Tibial artery (tissue), 4 donors: ENCODE measurements at places on chromosomes 12 and 14.

GRCh38 chr14:97943619-97944018 is 1146.4 kb downstream of the VRK1 start:
- H3K4me3 ChIP-seq = no peak overlapping the region
- H3K4me1 ChIP-seq = no peaks in the 10 kb centered on the region
- DNase-seq = no peak
- H3K27me3 ChIP-seq = no peaks in the 10 kb centered on the region

- no peaks in the 10 kb centered on the region for H3K36me3 ChIP-seq
- no peak overlapping the region for H3K27ac ChIP-seq
- H3K4me3 ChIP-seq = no peak overlapping the region
- no peaks in the 10 kb centered on the region for H3K27me3 ChIP-seq
These were observed 1691.7 kb upstream of the FLRT2 start for GRCh38 chr14:83838226-83838625.

- H3K4me3 ChIP-seq = no peak overlapping the region
- no peaks in the 10 kb centered on the region for H3K27me3 ChIP-seq
- DNase-seq = peak; percentile 47
- no peaks in the 10 kb centered on the region for H3K36me3 ChIP-seq
- H3K4me1 ChIP-seq = no peaks in the 10 kb centered on the region
These were observed 25.1 kb downstream of the PRKAB1 start for GRCh38 chr12:119692997-119693396.

DNA sequence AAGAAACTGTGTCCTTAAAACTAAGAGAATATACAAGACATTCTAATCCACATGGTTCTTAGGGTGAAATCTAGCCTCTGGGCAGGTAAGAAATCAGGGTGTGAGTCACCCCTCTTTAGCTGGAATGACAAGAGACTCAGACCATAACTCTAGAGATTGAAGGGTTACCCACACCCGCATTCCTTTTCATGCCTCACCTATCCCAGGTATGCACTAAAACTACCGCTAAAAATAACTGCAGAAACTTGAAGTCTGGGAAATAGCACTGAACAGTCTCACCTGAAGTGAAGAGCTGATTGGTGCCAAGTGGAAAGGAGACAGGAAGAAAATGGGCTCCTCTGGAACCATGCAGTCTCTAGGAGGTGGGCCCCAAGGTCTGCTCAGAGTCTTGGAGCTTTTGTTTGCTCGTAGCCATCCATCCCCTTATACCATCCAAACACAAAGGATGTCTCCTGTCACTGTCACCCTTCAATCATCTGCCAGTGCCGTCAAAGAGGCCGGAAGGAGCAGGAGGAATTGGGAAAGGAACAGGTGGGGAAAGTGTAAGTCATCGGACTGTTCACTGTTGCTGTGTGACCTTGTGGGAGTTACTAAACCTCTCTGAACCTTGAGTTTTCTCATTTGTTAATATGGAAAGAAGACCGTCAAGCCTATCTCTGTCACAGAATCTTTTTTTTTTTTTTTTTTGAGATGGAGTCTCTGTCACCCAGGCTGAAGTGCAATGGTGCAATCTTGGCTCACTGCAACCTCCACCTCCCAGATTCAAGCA is 22.4 kb downstream of the DDX47 start:
- no peak for DNase-seq
- H3K4me3 ChIP-seq = no peak overlapping the region

- H3K4me1 ChIP-seq = no peaks in the 10 kb centered on the region
- H3K27me3 ChIP-seq = no peaks in the 10 kb centered on the region
- H3K4me3 ChIP-seq = peak overlapping the region; percentile 91
- H3K27ac ChIP-seq = peak overlapping the region; percentile 78
- peaks cover 17% of the 10 kb centered on the region for H3K36me3 ChIP-seq
- DNase-seq = peak; percentile 30
These were observed 503 bp downstream of the FBXO21 start for GRCh38 chr12:117189725-117190209.

GRCh38 chr14:95502381-95502950 is 14.0 kb downstream of the SYNE3 start:
- H3K4me3 ChIP-seq = no peak overlapping the region
- no peaks in the 10 kb centered on the region for H3K36me3 ChIP-seq
- DNase-seq = no peak

GRCh38 chr12:101939856-101940265 is 62.5 kb downstream of the DRAM1 start:
- no peak overlapping the region for H3K27ac ChIP-seq
- no peaks in the 10 kb centered on the region for H3K36me3 ChIP-seq
- no peak overlapping the region for H3K4me3 ChIP-seq
- no peaks in the 10 kb centered on the region for H3K27me3 ChIP-seq

GRCh38 chr12:104285740-104286515 is 17.6 kb upstream of the EID3 start:
- no peak for DNase-seq
- H3K36me3 ChIP-seq = peaks cover 2% of the 10 kb centered on the region
- H3K4me3 ChIP-seq = peak overlapping the region; percentile 74

GRCh38 chr14:59240356-59240755 is 51.9 kb downstream of the DAAM1 start:
- no peak for DNase-seq
- H3K4me3 ChIP-seq = no peak overlapping the region
- H3K27ac ChIP-seq = no peak overlapping the region
- H3K4me1 ChIP-seq = no peaks in the 10 kb centered on the region

GRCh38 chr14:104658325-104658712 is 31.1 kb upstream of the INF2 start:
- no peak for DNase-seq
- no peak overlapping the region for H3K4me3 ChIP-seq
- no peaks in the 10 kb centered on the region for H3K36me3 ChIP-seq
- no peak overlapping the region for H3K27ac ChIP-seq

DNA sequence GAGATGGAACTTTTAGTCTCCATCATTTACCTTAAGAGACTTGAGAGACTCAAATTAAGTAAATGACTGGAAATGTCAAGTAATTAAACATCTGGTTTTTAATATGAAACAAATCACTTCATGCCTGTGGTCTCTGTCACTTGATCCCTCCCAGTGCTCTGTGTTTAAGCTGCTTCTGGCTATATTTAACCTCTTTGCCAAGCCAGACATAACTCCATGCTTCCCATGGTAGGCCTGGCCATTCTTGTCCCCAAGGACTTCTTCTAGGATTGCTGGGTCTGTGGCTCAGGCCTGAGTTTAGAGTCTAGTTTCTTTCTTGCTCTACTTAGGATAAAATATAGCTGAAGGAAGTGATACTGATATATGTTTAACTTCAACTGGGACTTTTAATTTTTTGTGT is 1013.6 kb downstream of the FLRT2 start:
- H3K27ac ChIP-seq = no peak overlapping the region
- H3K4me1 ChIP-seq = no peaks in the 10 kb centered on the region
- no peaks in the 10 kb centered on the region for H3K36me3 ChIP-seq

GRCh38 chr12:4850857-4851380 is 58.8 kb upstream of the KCNA1 start:
- no peak for DNase-seq
- no peaks in the 10 kb centered on the region for H3K36me3 ChIP-seq
- no peak overlapping the region for H3K27ac ChIP-seq

DNA sequence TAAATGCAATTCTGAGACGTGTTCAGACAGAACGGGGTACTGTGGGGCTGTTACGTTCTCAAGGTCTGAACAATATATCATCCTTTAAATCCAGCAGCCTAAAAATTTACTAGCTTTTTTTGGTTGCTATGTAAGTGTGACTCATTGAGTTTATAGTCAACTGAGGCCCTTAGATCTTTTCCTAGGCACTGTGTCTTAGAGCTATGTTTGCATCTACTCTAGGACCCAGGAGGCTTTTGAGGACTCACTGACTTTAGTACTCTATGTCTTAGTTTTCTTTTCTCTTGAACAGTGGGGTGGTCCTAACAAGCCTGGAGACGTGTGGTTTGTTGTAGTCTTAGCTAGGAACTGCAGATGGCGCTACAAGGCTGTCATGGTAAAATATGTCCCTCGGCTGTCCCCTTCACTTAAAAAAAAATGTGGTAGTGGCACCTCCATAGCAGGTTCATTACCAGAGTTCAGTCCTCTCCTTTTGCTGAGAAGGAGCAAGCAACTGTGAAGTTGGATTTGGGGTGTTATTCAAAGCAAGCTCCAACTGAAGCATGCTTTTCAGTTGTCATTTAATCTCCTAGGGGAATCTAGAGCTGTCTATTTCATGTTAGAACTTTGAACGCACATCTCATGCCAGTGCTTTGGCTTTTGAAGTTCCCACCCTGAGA is 8.7 kb upstream of the SPATS2 start:
- no peaks in the 10 kb centered on the region for H3K36me3 ChIP-seq
- H3K4me1 ChIP-seq = no peaks in the 10 kb centered on the region
- no peak overlapping the region for H3K4me3 ChIP-seq

DNA sequence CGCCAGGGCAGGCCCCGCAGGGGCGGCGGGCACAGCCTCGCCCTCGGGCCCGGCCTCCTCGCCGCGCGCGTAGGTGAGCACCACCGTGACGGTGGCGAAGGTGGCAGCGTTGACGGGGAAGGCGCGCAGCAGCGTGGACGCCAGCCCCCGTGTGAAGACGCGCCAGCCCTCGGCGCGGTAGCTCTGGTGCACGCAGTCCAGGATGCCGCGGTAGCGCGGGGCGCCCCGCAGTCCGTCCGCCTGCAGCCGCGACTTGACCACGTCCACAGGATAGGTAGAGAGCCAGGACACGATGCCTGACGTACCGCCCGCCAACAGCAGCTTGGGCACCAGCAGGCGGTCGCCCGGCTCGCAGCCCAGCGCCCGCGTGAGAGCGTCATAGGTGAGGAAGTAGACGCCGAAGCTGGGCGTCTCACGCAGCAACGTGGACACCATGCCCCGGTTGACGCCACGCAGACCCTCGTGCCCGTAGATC is 13.9 kb downstream of the SLC25A29 start:
- H3K27ac ChIP-seq = no peak overlapping the region
- no peak overlapping the region for H3K4me3 ChIP-seq
- H3K36me3 ChIP-seq = no peaks in the 10 kb centered on the region
- peak; percentile 11 for DNase-seq
- H3K4me1 ChIP-seq = peaks cover 9% of the 10 kb centered on the region
- no peaks in the 10 kb centered on the region for H3K27me3 ChIP-seq

GRCh38 chr12:78157199-78157598 is 326.5 kb downstream of the NAV3 start:
- no peak overlapping the region for H3K4me3 ChIP-seq
- no peak overlapping the region for H3K27ac ChIP-seq
- no peaks in the 10 kb centered on the region for H3K27me3 ChIP-seq
- no peak for DNase-seq
- H3K4me1 ChIP-seq = no peaks in the 10 kb centered on the region
- no peaks in the 10 kb centered on the region for H3K36me3 ChIP-seq
